Mucosa of gallbladder (tissue), 1 donor: ENCODE measurements at places on chromosomes 3 and 15. TPM values are rescaled to one million over a fixed set of nuclear protein-coding genes. Genes with fewer than 3 reads are reported as not detected.

Gene PLA1A
- 1.6 TPM for total RNA-seq

Gene MST1R
- total RNA-seq: 131 TPM

Gene ST3GAL6
- total RNA-seq: 5.9 TPM

Gene HESX1
- 0.52 TPM for total RNA-seq

Gene RHOA
- 386 TPM for total RNA-seq

Gene STAB1
- total RNA-seq: 222 TPM

Gene PLXNA1
- 41.5 TPM for total RNA-seq

Gene CLSTN2
- 7.1 TPM for total RNA-seq

Gene CORO2B
- 2.9 TPM for total RNA-seq

Gene ALDH1A2
- 134 TPM for total RNA-seq

Gene FAM162A
- total RNA-seq: 83.0 TPM

Gene PTX3
- total RNA-seq: 1.4 TPM

Gene C3orf52
- total RNA-seq: 24.3 TPM

Gene PAK6
- 7.9 TPM for total RNA-seq

Gene MINAR1
- 0.32 TPM for total RNA-seq

Gene TMEM45A
- 13.1 TPM for total RNA-seq

Gene SPINK8
- not detected for total RNA-seq

Gene INAFM2
- total RNA-seq: 44.2 TPM

Gene TMIE
- 0.29 TPM for total RNA-seq

Gene BOC
- 20.5 TPM for total RNA-seq
